ENCODE measurements at places on chromosomes 6 and 20.

DNA sequence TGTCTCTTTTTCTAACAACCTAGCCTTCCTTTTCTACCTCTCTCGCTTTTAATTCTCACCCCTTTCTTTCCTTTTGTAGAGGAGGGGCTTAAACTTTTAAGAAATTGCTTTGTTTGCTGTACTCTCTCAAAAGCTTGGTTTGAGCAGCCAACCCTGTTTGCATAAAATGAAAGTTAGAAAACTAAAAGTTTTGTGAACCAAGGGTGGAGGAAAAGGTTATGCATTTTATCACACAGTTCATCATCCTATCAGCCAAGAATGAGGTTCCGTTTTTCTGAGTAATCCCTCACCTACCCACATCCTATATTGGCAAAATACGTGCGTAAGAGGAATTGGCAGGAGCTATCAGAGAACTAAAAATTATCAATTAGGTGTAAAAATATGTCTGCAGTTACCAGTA, 42.8 kb upstream of the LOC128125822 start:
- DNase-seq: peak; percentile 7

DNA sequence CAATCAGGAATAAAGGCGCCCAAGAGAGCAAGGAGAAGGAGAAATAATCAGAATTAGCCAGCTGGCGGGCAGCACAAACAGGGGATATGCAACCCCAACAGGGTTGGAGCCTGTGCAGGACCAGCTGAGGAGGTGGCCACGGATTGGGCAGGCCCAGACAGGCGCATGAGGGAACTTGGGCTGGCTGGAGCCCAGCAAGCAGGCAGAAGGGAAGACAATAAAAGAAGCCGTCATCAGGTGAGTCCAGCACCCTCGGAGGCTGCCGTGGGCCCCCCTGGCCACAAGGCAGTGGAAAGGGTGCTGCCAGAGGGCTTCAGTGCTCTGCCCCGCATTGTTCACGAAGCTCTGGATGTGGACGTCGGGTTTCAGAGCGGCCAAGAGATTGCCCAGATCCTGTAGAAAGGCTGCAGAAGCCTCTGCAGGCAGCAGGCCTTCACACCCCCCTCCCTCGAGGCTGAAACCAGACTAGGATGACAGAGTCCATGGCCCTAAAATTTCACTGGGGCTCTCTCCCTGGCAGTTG, 28.4 kb upstream of the MAFB start:
- no peak for DNase-seq

DNA sequence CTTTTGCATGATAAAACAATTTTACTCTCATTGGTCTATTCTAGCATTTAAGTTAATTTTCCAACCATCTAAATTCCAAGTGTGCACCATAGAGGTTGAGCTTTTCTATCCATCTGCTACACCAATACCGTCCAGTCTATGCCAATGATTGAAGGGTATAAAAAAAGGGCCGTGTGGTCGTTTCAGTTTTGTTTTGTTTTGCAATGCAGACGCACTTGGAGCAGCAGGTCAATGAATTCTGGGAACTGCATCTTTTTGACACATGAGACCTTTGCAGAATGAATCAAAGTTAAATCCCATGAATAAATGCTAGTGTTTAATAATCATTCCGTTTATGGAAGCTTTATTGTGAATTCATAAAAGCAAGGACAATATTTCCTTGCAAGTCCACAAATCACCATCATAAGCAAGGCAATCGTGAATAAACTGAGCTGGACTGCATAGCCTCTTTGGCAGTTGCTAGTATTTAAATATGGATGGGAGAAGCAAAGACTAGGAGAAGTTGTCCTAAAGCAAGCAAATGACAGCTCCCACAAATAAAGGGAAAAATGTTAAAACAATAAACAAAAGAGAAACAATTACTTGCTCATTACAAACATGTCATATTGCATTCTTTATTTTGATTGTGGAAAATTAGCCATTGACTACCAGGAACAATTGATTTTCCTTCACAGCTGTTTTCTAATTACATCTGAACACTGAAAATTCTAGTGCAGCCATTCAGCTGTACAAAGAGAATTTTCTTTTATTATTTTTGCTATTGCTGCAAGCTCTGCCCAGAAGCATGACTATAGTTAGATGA, 649.7 kb upstream of the GJE1 start:
- DNase-seq: peak; percentile 16

DNA sequence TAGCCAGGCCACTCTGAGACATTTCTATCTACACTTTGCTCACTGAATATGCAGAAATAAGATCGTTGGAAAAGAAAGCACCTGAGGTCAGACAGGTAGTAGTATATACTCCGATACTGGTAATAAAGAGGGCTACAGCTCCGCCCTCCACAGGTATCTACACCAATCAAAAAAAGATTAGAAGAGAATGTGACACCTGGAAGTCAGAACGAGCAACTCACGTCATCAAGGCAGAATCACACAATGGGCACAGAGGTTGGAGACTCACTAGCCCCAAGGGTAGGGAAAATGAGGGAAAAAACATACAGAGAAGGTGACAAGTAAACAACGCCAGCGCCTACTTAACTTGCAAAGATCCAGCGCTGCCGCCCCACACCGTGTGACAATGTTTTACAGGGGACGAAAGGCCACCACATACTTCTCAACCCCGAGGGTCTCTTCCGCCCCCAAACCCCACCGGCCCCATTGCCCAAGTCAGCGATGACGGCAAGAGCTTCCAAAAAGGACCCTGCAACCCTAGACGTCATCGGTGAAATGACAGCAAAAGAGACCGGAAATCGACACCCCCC, 653 bp downstream of the LMBRD1 start:
- peak; percentile 60 for DNase-seq

DNA sequence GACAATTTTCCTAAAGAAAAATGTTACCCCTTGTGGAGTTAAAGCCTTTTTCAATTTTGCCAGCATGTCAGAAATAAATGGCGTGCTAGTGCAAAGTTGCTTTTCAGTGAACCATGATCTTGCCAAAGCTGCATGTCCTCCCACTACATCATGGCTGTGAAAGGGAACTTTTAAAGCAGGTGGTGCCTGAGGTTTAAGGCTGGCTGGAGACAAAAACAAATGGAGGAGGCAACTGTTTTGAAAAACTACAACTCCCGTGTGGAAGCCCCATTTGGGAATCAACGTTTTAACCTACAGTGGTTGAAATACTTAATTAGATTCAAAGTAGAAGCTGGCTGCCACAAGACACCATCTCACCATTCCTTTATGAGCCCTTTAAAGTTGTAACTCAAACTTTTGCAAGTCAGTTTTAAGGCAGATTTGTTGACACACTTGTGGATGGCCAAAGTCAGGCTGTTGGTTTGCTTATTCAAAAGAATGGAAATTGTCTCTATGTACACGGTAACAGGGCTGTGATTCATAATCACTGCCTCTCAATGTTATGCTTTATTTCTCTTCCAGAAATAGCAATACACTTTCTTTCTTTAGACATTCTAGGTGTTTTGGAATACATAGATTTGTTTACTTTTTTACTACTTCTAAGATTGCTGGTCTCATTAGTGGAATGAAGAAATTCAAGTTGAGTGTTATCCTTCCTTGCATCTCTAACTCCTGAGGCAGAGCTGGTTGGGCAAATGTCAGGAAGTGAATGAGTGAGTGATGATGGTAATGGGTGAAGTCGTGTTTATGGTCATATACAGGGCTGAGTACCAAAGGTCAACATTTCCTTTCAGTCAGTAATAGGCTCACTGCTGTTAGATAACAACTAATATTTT, 196.4 kb upstream of the GMDS start:
- DNase-seq: no peak

GRCh38 chr6:25934735-25935313, 4.3 kb upstream of the SLC17A2 start:
- no peak for DNase-seq

- DNase-seq: no peak
These were observed 44.0 kb downstream of the BCAS4 start for GRCh38 chr20:50838707-50839385.

DNA sequence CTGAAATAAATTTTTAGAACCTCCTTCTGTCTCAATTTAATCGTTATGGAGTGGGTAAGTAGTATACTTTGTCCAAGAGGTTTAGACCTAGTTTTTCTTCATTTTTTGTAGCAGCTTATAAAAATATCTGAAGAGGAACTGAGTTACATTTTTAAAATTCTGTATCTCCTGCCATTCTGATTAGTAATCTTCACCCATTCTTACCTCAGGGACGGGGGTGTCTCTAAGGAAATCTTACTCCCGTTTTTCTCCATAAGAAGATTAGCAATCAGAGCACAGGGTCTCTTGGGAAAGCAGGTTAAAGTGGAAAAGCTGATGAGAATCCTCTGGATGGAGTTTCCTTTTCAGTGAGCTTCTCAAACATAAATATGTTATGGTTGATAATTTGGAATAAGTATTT, 259.3 kb upstream of the FAM83B start:
- no peak for DNase-seq

- DNase-seq: peak; percentile 76
These were observed 117.1 kb upstream of the ASF1A start for GRCh38 chr6:118776607-118777549.

GRCh38 chr20:43925215-43925614, 10.6 kb downstream of the TOX2 start:
- no peak for DNase-seq

GRCh38 chr6:16413399-16413798, 175.0 kb downstream of the GMPR start:
- DNase-seq: no peak

GRCh38 chr20:11891776-11892545, 25.7 kb upstream of the BTBD3 start:
- peak; percentile 75 for DNase-seq

DNA sequence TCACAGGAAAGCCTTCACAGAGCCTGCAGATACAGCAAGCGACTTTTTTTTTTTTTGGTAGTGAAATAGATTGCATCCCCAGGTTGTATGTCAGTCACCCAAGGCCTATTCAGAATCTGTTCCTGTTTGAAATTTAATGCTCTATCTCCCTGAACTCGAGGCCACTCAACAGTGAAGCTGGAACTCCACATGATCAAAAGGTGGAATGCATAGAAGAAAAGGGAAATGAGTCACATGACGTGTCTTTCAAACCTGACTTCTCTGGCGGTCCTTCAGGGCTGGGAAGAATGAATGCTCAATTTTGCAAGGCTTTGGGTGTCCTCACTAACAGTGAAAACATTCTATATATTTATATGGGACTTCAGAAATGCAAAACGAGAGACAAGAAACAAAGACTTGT, 88.4 kb upstream of the B3GAT2 start:
- no peak for DNase-seq

DNA sequence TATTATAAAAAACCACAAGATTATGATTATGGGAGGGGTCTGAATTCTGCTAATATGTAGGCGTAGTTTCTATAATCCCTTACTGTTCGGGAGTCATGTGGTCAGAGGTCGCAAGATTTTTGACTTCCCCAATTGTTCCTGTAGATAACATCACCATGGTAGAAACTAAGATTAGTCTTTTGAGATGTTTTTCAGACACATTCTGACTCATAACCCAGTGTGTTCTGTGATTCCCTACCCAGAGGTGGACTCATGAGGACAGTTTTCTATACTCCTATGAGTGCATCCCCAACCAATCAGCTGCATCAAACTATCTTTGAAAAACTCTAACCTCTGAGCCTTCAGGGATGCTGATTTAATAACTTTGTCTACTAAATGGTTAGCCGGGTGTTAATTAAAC, 175.5 kb downstream of the RFPL4B start:
- DNase-seq: no peak

- DNase-seq: no peak
These were observed 35.8 kb downstream of the HIVEP1 start for GRCh38 chr6:12047792-12048432.

DNA sequence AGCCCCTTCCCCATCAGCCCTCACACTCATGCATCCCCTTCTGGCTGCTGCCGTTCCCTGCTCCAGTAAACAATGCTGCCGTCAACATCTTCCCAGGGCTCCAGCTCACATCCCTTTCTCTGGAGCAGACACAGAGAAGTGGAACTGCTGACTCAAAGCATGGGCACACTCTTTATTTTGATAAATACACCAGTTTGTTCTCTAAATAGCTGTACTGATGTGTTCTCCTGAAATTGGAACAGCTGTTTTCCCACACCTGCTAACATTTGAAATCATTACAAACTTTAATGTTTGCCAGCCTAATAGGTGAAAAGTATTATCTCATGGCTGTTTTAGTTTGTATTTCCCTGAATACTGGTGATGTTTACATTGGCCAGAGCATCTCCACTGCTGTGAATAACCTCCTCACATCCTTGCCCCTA, 102.1 kb upstream of the NXT1 start:
- no peak for DNase-seq

DNA sequence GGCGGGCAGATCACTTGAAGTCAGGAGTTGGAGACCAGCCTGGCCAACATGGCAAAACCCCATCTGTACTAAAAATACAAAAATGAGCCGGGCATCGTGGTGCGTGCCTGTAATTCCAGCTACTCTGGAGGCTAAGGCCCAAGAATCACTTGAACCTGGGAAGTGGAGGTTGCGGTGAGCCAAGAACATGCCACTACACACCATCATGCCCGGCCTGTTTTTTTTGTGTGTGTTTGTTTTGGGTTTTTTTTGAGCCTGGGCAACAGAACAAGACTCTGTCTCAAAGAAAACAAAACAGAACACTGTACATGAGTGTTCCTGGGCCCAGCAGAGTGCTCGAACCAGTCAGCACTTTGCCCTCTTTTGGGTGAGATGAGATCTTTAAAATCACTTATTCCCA, 159.1 kb downstream of the MTHFD1L start:
- no peak for DNase-seq

DNA sequence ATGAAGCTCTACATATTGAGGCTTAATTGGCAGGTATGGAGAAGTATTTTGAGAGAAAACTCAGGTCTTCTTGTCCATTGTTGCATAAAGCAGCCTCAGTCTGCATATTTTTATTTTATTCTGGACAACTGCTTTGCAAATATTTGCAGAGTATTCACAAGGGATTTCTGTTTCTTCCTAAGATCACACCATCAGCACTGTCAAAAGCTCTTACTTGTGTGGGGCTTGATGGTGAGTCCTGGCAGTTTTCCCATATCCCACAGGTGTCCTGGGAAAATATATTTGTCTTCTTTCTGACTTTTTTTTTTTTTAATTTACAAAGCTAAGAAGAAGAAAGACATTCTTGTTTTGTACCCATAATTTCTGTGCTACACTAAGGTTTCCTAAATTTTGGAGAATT, 16.9 kb upstream of the MLIP start:
- no peak for DNase-seq
